ENCODE measurements at places on chromosomes 2 and 18.

DNA sequence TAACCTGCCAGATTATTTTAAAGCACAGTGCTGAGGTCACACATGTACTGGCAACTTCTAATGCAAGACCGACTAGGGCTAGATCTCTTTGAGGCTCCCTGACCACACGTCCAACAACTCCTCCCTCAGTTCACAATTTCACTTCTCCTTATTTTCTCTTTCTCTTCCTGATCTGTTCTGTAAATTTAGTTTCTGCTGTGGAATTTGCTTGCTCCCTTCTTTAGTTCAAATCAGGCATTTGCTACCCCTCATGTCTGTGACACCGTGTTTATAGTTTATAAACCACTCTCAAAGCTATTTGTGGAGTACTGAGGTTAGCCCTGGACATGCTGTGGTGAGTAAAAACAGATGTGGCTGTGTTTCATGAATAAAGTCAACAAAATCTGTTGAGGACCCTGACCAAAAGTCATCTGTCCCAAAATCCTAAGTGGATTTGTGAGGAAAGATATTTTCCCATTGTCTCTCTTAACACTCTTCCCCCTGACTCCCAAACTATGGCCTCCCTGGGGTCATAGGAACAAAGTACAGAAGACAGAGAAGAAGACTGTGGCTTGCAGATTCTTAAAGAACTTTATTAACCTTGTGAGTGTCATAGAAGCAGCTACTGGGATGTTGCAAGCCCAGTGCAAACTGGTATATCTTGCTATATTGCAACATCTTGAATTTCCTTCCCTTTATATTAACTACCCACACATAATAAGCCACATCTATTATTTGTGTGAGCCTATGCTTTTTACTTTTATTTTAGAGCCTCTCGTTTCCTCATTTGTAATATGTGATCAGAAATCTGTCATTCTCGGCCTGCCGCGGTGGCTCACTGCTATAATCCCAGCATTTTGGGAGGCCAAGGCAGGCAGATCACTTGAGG lies 3.5 kb upstream of the NAGK start:
- DNase-seq: no peak

DNA sequence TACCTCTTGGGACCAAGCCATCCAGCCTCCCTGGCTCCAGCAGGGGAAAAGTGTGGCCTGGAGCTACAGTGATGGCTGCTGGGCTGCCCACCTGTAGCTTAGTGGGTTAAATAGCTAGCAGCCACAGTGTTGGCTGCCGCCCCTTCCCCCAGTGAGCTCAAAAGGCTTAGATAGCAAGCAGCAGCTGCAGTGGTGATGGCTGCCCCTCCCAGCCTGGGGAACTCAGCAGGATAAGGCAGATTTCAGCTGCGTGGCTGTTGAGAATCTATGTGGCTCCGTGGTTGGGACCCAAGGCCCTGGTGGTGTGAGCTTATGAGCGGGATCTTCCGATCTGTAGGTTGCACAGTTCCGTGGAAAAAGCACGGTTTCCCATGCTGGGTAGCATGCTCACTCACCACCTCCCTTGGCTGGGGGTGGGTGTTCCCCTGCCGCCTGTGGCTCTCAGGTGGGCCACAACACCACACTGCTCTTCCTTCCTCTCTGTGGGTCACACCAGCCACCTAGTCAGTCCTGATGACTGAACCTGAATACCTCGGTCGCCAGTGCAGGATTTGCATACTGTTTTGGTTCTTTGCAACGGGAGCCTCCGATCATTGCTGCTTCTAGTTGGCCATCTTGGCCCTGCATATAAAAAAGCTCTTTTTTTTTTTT lies 946.5 kb upstream of the FAM98A start:
- no peak for DNase-seq

DNA sequence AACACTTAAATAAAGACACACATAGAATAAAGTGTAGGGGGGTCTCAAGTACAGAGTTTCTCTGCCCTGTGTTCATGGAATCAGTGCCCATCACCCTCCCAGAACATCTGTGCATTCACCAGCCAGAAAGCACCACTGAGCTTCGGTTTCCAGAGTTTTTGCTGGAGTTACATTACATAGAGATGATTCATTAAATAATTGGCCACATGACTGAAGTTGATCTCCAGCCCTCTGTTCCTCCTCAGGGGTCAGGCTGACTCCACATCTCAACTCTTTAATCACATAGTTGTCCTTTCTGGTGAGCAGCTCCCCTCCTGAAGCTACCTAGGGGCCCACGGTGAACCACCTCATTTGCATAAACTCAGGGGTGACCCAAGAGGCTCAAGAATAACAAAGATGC lies 129.8 kb downstream of the METTL4 start:
- DNase-seq: no peak

GRCh38 chr2:37090019-37090477 lies 5.7 kb downstream of the GPATCH11 start:
- no peak for DNase-seq

- no peak for DNase-seq
Observed at GRCh38 chr2:218569661-218570500, 1.2 kb downstream of the CNOT9 start.

DNA sequence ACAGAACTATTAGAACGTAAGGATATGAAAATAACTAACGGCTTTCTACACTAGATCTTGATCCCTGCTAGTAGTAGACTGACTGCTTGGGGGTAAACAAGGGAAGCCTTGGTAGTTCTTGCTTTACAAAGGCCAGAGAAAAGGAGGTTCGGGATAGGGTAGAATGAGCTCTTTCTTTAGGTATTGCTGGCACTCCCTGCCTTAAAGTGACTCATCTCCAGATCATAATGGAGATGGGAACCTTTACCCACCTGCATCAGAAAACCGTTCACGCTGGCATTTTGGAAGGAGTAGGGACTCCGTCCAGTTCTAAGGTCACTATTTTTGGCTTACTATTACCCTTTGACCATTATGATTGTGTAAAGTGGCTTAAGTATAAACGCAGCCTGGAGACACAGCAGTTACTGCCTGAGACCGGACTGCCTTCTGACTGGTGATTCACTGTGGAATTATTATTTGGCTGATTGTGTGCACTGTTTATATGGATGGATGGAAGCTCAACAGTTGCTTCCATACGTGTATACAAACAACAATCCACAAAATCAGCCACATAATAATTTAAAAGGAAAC lies 482.5 kb downstream of the STK39 start:
- no peak for DNase-seq

DNA sequence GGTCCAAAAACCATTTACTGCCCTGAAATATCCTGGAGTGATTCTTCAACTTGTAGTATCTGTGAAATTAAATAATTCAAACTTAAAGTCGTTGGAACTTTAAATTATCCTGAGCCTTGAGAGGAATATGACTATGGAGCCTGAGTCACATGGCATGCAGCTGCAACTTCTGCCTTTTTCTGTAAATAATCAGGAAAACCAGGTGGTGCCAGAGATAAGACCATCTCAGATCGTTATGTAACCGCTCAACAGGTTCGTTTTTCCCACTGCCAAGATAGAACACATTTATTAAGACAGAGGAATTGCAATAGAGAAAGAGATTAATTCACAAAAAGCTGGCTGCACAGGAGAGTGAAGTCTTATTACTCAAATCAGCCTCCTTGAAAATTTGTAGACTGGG lies 876.5 kb downstream of the SUCLG1 start:
- DNase-seq: no peak

DNA sequence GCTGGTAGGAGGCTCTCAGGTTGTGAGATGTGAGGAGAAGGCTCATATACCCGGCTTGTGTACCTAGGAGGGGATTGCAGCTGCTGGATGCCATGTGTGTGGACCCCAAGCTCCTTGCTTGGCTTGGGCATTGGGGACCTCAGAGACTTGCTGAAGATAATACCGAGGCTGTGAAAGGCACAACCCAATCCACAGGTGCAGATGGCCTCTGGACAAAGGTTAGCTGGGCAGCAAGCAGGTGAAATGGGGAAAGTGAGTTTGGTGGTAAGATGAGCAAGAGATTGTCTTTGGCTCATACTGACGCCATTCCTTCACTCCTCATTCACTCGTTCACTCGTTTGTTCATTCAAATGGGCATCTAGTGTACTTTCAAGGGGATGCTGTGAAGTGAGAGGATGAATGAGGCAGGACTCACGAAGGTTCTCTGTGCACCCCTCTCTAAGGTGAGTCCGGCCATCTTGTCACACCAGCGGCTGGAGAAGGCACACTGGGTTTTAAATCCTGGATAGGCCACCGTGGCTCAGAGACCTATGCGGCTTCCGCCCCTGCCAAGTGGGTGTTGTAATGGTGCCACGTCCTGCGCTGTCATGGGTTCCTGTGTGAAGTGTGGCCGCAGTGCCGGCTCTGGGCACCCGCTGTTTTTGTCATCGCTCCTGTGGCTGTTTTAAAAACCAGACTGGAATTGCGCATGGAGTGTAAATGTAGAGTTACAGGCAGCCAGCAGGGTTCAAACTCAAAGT lies 13.7 kb downstream of the FBLN7 start:
- no peak for DNase-seq

GRCh38 chr2:213995400-213996105 lies 415.3 kb upstream of the VWC2L start:
- no peak for DNase-seq

DNA sequence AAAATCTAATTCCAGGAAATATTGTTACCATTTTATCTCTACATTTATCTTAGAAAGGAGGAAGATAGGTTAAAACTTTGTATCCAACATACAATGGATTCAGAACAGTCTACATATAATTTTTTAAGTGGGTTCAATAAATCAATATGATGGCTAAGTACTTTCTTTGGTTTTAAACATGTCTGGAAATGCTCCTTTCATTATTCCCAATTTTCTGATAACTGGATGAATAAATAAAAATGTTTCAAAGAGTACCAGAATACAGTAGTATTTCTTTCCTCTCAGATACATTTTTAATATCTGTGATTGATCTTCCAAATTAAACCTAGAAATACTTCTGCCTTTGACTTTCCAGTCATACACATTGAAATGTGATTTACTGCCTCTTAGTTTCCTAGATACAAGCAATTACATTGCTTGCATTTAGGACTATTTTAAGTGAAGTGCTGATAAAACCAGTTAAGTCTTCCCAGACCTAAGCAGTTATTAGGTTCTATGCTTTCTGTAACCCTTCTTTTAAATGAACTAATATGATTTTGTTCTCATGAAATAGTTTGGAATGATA lies 283.5 kb downstream of the CCDC178 start:
- DNase-seq: no peak

DNA sequence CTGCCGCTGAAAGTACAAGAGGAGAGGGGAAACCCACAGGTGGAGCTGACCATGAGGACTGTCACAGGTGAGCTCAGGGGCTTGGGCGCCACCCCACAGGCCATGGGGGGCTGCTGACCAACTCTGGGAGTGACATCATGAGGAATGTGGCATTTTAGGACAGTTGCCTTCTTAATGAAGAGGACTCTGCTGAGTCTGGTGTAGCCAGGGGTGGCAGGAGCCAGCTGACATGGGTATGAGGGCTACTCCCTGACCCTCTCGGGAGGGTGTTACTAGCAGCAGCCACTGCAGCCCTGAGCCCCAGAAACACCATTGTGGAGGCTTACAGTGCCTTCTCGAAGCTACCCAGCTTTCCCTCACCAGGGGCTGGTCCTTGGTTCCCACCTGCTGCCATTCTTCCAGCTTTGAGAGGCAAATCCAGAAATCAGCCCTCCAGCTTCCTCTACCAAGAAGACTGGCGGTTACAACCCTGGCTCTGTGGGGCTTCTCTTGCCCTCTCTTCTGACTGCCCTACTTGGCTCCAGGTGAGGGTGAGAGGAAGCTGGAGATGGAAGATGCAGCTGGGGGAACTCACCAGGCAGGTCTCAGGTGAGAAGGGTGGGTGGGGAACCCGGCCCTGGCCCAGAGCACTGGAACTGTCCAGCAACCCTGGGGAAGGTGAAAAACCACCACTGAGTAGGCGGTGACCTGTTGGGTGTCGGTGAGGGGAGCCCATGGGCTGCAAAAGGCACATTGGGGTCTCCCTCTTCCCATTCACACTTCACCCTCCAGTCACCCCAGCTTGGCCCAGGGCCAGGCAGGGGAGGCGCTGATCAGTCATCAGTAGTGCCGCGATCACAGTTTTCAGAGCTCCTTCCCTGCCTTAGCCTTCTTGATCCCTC lies 98.5 kb downstream of the MCFD2 start:
- peak; percentile 58 for DNase-seq

GRCh38 chr2:33726415-33726814 lies 127.3 kb upstream of the FAM98A start:
- no peak for DNase-seq

DNA sequence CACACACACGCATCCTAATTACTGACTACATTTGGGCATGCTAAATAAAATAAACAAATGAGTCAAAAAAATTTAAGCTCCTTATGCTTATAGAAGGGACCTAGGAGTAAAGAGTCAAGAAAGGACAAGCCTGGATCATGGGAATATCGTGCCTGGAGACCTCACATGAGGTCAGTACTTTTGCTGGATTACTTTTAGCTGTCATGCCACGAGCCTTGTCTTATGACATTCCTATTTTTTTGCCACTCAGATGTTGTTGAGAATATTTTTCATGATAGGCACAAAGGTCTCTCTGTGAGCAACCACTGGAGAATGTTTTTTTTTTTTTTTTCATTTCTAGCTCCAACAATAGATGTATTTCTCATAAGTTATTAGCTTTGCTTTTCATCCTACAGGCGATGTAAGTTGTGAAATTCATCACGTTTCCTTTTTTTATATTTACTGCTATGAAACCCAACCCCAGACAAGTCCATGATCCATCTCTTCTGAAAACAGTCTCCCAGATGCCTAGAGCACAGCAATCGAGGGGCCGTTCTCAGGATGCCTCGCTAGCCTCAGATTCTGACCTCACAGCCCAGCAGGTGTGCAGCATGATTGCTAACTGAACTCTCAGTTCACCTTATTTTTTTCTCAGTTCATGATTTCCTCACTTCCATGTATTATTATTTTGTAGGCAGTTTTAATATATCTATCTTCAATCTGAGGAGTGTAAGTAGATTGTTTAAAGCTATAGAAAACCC lies 464.5 kb downstream of the IRS1 start:
- DNase-seq: no peak

DNA sequence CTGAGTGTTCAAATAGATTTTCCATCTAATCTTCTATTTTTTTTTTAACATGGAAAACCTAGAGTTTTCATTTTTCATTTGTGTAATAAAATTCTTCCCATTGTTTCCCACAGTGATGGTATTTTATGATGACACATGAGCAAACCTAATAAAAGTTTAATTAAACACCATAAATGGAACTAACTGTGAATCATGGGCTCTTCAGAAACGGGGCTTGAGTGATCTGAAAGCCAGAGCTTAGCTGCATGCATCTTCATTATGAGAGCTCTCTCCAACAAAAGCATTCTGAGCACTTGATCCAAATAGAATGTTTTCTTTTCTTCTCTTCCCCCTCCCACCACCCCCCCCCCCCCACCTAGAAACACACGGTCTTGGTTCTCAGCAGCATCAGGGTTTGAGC lies 82.1 kb upstream of the REV1 start:
- no peak for DNase-seq

- peak; percentile 15 for DNase-seq
Observed at GRCh38 chr18:74531043-74531442, 3.3 kb upstream of the CNDP1 start.

GRCh38 chr2:226845386-226846116 lies 9.7 kb downstream of the RHBDD1 start:
- DNase-seq: no peak

GRCh38 chr2:96100893-96101304 lies 15.5 kb downstream of the ADRA2B start:
- DNase-seq: peak; percentile 25

- no peak for DNase-seq
Observed at GRCh38 chr2:136136931-136137330, 19.0 kb upstream of the CXCR4 start.

All from left forelimb (tissue), 1 donor.